Liver (tissue), 10 donors: ENCODE measurements at places on chromosomes 4 and X. TPM values are rescaled to one million over a fixed set of nuclear protein-coding genes. Genes with fewer than 3 reads are reported as not detected.

CXCL8 gene
- 1.5 TPM for total RNA-seq

ADH1A gene
- 202 TPM for total RNA-seq

FATE1 gene
- not detected for total RNA-seq

F11 gene
- total RNA-seq, result 207 TPM

NUDT10 gene
- 1.4 TPM for total RNA-seq

SORCS2 gene
- 1.4 TPM for total RNA-seq

LIAS gene
- total RNA-seq, result 9.7 TPM

RASSF6 gene
- 0.09 TPM for total RNA-seq

SLC10A6 gene
- total RNA-seq, result not detected

F8 gene
- total RNA-seq, result 8.0 TPM

FAM47A gene
- total RNA-seq, result not detected

ENPP6 gene
- total RNA-seq, result 0.05 TPM

FGF5 gene
- total RNA-seq, result not detected

STATH gene
- not detected for total RNA-seq

GRIA3 gene
- total RNA-seq, result 3.1 TPM

- H3K27me3 ChIP-seq, result no peaks in the 10 kb centered on the region
- no peaks in the 10 kb centered on the region for H3K36me3 ChIP-seq
- no peak for DNase-seq
- no peaks in the 10 kb centered on the region for H3K4me1 ChIP-seq
Measured at GRCh38 chr4:13830449-13830848, 202.9 kb upstream of the BOD1L1 start.

DNA sequence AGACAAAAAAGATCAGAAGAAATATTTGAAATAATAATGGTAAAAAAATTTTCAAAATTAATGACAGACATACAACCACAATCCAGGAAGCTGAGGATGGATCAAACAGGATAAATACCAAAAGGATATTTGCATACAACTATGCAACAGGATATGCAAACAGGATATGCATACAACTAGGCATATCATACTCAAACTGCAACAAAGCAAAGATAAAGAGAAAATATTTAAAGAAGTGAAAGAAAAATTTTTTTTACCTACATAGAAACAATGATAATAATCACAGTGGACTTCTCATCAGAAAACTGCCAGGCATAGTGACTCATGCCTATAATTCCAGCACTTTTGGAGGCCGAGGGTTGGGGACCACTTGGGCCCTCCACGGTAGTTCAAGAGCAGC lies 11.3 kb upstream of the DHX15 start:
- no peaks in the 10 kb centered on the region for H3K36me3 ChIP-seq
- no peak for DNase-seq
- H3K4me1 ChIP-seq, result no peaks in the 10 kb centered on the region
- no peak overlapping the region for H3K27ac ChIP-seq
- H3K27me3 ChIP-seq, result no peaks in the 10 kb centered on the region

DNA sequence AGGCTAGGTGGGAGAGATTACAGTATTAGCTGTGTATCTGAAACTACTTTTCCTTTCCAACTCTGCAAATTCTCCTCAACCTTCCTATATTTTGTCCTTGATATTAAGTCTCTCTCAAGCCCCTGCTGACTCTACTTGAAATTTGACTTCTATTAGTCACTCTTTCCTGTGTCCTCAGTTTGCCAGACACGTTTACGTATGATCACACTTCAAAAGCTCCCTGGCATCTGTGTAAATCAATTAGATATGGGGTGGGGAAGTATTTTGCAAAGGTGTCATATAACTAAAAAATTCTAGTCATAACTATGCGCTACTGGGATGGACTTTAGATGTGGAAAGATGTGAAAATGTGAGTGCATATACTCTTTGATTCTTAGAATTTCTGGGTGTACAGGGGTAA lies 67.4 kb upstream of the ARHGAP24 start:
- H3K27me3 ChIP-seq, result no peaks in the 10 kb centered on the region
- H3K4me3 ChIP-seq, result no peak overlapping the region
- H3K4me1 ChIP-seq, result no peaks in the 10 kb centered on the region
- H3K36me3 ChIP-seq, result no peaks in the 10 kb centered on the region
- H3K27ac ChIP-seq, result no peak overlapping the region

DNA sequence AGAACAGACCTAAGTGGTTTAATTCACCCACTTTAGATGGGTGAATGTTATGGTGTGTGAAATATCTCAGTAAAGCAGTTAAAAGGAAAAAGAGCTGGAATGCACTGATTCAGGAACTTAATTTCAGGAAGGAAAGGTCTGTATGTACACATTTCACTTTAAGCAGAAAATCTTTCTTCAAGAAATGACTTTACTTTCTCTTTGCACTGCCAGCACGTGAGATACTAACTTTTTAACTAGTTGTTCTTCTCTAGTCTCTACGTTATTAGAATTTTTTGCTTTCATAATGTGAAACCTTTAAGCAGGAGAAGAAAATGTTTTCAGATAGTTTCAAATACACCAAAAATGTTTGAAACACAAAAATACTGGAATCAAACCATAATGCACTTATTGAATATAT lies 18.8 kb downstream of the C4orf46 start:
- no peaks in the 10 kb centered on the region for H3K27me3 ChIP-seq
- no peak for DNase-seq
- H3K4me1 ChIP-seq, result no peaks in the 10 kb centered on the region

DNA sequence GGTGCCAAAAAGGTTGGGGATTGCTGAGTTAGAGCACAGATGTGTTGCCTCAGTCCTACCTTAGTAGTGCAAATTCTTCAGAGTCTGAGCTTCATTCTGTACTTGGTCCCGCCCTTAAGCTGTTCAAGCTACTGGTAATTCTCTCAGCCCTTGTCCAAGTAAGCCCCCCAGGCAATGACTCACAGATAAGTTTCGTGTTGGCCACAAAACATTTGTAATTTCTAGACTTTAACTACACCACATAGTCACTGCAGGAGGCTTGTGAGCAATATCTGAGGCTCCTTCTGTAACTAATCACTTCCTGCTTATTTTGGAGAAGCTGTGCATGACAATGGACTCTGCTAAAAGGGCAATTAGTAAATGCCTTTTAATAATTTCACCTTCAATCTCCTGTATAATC lies 1420.5 kb downstream of the PCDH7 start:
- H3K36me3 ChIP-seq, result no peaks in the 10 kb centered on the region
- no peaks in the 10 kb centered on the region for H3K4me1 ChIP-seq
- no peak for DNase-seq
- no peak overlapping the region for H3K27ac ChIP-seq

DNA sequence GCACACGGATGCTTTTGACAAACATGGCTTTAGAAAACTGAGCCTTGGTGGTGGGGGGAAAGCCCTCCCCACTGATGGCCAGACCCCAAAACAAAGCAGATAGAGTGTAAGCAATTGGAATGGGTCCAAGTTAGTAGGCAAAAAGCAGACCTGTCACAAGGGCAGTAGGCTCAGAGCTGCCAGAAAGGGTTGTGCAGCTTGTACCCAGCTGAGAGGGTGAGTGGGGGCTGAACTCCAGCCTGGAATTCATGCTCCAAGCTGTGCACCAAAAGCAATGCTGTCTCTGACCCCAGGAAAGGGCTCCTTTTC lies 101.1 kb upstream of the TEX13D start:
- no peak overlapping the region for H3K27ac ChIP-seq
- no peak overlapping the region for H3K4me3 ChIP-seq
- no peaks in the 10 kb centered on the region for H3K27me3 ChIP-seq
- H3K36me3 ChIP-seq, result no peaks in the 10 kb centered on the region
- H3K4me1 ChIP-seq, result peaks cover 2% of the 10 kb centered on the region

DNA sequence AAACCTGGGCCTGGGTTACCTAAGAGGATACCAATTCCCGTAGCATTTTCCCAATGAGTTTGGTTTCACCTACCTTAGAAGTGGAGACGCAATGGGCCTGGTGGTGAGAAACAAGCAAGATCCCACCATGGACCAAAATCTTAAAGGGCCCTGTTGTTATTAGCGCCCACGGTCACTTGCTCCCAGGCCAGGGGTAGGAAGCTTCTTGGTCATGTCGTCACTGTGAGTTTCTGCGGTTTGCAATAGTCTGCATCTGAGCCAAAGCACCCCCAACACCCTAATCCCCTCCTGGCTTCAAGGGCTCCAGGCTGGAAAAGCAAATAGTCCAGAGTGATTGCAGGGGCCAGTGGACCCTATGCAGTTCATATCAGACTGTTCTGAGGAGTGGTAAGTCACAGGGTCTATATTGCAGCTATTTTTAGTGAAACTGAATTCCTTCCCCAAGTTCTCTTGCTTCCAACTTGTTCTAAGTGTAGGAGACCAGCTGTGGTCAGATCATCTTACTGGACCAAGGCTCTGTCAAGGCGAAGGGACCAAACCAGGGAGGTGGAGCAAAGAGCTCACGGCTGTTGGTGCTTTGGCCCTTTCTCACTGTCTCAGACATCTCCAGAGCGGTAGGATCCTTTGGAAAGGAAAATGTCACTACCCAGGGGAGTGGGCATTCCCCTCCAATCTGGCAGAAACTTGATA lies 307.9 kb upstream of the F9 start:
- DNase-seq, result no peak
- H3K4me1 ChIP-seq, result no peaks in the 10 kb centered on the region
- no peaks in the 10 kb centered on the region for H3K27me3 ChIP-seq
- no peak overlapping the region for H3K27ac ChIP-seq
- H3K4me3 ChIP-seq, result no peak overlapping the region

DNA sequence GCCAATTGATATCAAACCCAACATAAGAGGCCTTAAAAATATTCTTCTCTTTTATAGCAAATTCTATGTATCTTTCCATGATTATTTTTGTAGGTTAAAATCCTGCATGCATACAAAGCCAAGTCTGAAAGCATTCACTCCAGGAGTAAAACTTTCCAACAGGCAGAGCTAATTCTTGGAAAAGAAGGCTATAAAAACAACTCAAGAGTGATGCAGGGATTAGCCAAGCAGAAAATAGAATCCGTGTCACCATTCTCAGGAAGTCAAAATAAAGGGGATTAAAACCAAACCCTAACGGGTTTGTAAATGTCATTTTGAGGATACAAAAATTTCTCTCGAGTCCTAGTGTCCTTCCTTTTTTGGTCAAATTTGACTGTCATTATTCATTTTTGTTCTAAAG lies 412.4 kb downstream of the DMD start:
- H3K27me3 ChIP-seq, result no peaks in the 10 kb centered on the region
- no peak overlapping the region for H3K27ac ChIP-seq
- no peaks in the 10 kb centered on the region for H3K4me1 ChIP-seq
- no peak overlapping the region for H3K4me3 ChIP-seq
- H3K36me3 ChIP-seq, result no peaks in the 10 kb centered on the region

GRCh38 chr4:93139118-93139517 lies 689.4 kb upstream of the ATOH1 start:
- no peaks in the 10 kb centered on the region for H3K27me3 ChIP-seq
- no peaks in the 10 kb centered on the region for H3K4me1 ChIP-seq
- no peak overlapping the region for H3K27ac ChIP-seq
- no peak overlapping the region for H3K4me3 ChIP-seq
- DNase-seq, result no peak
- H3K36me3 ChIP-seq, result no peaks in the 10 kb centered on the region

DNA sequence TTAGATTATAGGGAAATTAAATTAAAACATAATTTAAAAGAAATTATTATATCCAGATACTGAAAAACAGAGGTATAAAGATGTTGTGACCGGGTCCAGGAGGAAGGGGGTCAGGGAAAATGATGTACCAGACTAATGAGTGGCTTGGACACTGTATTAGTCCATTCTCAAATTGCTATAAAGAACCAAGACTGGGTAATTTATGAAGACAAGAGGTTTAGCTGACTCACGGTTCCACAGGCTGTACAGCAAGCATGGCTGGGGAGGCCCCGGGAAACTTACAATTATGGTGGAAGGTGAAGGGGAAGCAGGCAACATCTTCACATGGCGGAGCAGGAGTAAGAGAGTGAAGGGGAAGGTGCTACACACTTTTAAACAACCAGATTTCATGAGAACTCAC lies 3.4 kb upstream of the FAM9B start:
- no peaks in the 10 kb centered on the region for H3K27me3 ChIP-seq
- no peak overlapping the region for H3K4me3 ChIP-seq
- no peak overlapping the region for H3K27ac ChIP-seq
- DNase-seq, result no peak

DNA sequence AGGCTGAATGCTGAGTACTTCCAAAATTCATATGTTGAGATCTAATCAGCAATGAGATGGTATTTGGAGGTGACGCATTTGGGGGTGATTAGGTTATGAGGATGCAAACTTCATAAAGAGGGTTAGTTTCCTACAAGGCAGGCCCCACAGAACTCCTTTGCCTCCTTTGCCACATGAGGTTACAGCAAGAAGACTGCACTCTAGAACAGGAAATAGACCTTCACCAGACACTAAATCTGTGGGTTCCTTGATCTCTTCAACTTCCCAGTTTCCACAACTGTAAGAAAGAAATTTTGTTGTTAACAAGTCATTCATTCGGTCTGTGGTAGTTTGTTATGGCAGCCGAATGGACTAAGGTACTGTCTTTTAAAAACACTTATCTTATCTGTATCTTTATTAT lies 681.9 kb upstream of the HS3ST1 start:
- H3K36me3 ChIP-seq, result no peaks in the 10 kb centered on the region
- no peak overlapping the region for H3K4me3 ChIP-seq
- no peak for DNase-seq
- H3K27ac ChIP-seq, result no peak overlapping the region
- no peaks in the 10 kb centered on the region for H3K4me1 ChIP-seq

GRCh38 chrX:96621811-96622210 lies 62.8 kb upstream of the DIAPH2 start:
- H3K4me3 ChIP-seq, result no peak overlapping the region
- H3K36me3 ChIP-seq, result no peaks in the 10 kb centered on the region
- H3K27ac ChIP-seq, result no peak overlapping the region
- H3K4me1 ChIP-seq, result no peaks in the 10 kb centered on the region
- no peaks in the 10 kb centered on the region for H3K27me3 ChIP-seq

GRCh38 chr4:1850276-1850675 lies 5.7 kb downstream of the LETM1 start:
- no peak overlapping the region for H3K27ac ChIP-seq
- no peak for DNase-seq
- H3K27me3 ChIP-seq, result no peaks in the 10 kb centered on the region
- H3K4me1 ChIP-seq, result peaks cover 26% of the 10 kb centered on the region
- H3K4me3 ChIP-seq, result no peak overlapping the region

DNA sequence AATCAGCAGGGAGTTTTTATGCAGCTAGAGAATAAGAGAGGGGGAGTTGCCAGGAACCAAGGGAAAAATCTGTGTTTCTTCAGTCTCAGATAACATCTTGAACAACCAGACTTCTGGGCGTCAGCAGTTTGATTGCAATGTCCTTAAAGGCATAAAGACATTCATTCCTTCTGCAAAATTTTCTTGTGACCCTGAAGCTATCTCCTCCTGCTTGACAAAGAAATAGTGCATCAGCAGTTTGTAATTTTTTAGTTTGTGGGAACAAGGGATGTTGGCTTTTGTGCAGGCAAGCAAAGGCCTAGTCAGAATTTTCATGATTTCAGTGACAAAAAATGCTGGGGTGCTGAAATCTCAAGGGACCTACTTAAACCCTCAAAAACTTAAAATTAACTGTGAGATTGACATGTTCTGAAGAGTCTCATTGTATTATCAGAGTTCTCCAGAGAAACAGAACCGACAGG lies 125.8 kb upstream of the UNC5C start:
- H3K4me1 ChIP-seq, result no peaks in the 10 kb centered on the region
- no peak for DNase-seq
- H3K4me3 ChIP-seq, result no peak overlapping the region
- no peaks in the 10 kb centered on the region for H3K36me3 ChIP-seq

- H3K4me1 ChIP-seq, result no peaks in the 10 kb centered on the region
- no peak for DNase-seq
- H3K27ac ChIP-seq, result no peak overlapping the region
- no peaks in the 10 kb centered on the region for H3K36me3 ChIP-seq
Measured at GRCh38 chrX:10244915-10245622, 88.3 kb downstream of the CLCN4 start.

GRCh38 chrX:132710656-132711155 lies 221.9 kb upstream of the MBNL3 start:
- H3K4me1 ChIP-seq, result no peaks in the 10 kb centered on the region
- H3K27me3 ChIP-seq, result no peaks in the 10 kb centered on the region
- H3K36me3 ChIP-seq, result no peaks in the 10 kb centered on the region
- no peak overlapping the region for H3K4me3 ChIP-seq
- no peak overlapping the region for H3K27ac ChIP-seq
